Metanephros (tissue), 2 donors: ENCODE measurements at places on chromosomes 4 and X. TPM values are rescaled to one million over a fixed set of nuclear protein-coding genes. Genes with fewer than 3 reads are reported as not detected.

GABRB1 gene
- 2.6 TPM for total RNA-seq

NLGN4X gene
- total RNA-seq, result 14.3 TPM

DKK2 gene
- 6.1 TPM for total RNA-seq

PDZD4 gene
- total RNA-seq, result 10.6 TPM

TMEM129 gene
- total RNA-seq, result 47.3 TPM

APOOL gene
- total RNA-seq, result 14.4 TPM

F8A3 gene
- 5.4 TPM for total RNA-seq

CHIC2 gene
- total RNA-seq, result 43.6 TPM

LPAR4 gene
- total RNA-seq, result 9.1 TPM

NHSL2 gene
- total RNA-seq, result 9.3 TPM

MAGIX gene
- total RNA-seq, result 9.5 TPM

NALF2 gene
- 0.23 TPM for total RNA-seq

SHROOM2 gene
- total RNA-seq, result 20.1 TPM

CLGN gene
- 0.47 TPM for total RNA-seq

NUDT10 gene
- 7.3 TPM for total RNA-seq

CFP gene
- 6.4 TPM for total RNA-seq

RAB28 gene
- total RNA-seq, result 22.8 TPM

ERCC6L gene
- total RNA-seq, result 1.2 TPM

GAGE2A gene
- not detected for total RNA-seq

UCHL1 gene
- 48.0 TPM for total RNA-seq

TENM3 gene
- 39.5 TPM for total RNA-seq

PFKFB1 gene
- total RNA-seq, result 0.70 TPM

MAGEE1 gene
- total RNA-seq, result 5.0 TPM

ADH1C gene
- 83.4 TPM for total RNA-seq

ASB11 gene
- total RNA-seq, result 5.3 TPM

GIMD1 gene
- not detected for total RNA-seq

JAKMIP1 gene
- 0.70 TPM for total RNA-seq

SMR3A gene
- total RNA-seq, result not detected

TGIF2LX gene
- total RNA-seq, result not detected

OCIAD2 gene
- total RNA-seq, result 40.2 TPM

VCX3A gene
- not detected for total RNA-seq

ZNF157 gene
- 0.70 TPM for total RNA-seq

HSFX2 gene
- 1.2 TPM for total RNA-seq

TCEANC gene
- total RNA-seq, result 7.6 TPM

C4orf54 gene
- total RNA-seq, result 71.2 TPM

TRPC3 gene
- total RNA-seq, result 2.9 TPM

ZBED1 gene
- 48.8 TPM for total RNA-seq

PASD1 gene
- not detected for total RNA-seq

SMIM43 gene
- 0.23 TPM for total RNA-seq

USP17L13 gene
- total RNA-seq, result not detected

CFAP299 gene
- 0.29 TPM for total RNA-seq

TMPRSS11D gene
- total RNA-seq, result not detected

MUC7 gene
- total RNA-seq, result not detected

NAP1L2 gene
- 2.6 TPM for total RNA-seq

AKAP4 gene
- not detected for total RNA-seq

PCYT1B gene
- 0.93 TPM for total RNA-seq

FAM9B gene
- 0.12 TPM for total RNA-seq
